ENCODE measurements at places on chromosomes 11 and 22. TPM values are rescaled to one million over a fixed set of nuclear protein-coding genes. Genes with fewer than 3 reads are reported as not detected.

The BIRC3 gene
- total RNA-seq = 101 TPM

The GRK3 gene
- total RNA-seq = 33.0 TPM

The DRD2 gene
- not detected for total RNA-seq

The KIRREL3 gene
- not detected for total RNA-seq

DNA sequence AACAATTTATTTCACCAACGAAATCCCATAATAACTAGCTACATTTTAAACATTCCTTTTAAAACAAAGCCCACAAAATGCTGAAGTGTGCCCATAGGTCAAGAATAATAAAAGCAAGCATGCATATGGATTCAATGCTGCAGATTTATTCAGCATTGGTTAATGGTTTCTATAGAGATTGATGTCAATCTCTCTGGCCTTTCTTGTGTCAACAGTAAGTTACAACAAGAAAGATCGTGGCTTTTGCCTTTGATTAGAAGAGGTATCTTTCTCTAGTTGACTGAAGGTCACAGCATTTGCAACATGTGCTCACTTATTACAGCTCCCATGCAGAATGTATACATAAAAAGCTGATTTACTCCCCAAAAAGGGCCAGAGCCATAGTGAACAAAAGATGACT lies 1.4 kb upstream of the SOX6 start:
- no peak overlapping the region for H3K27ac ChIP-seq
- H3K4me1 ChIP-seq = no peaks in the 10 kb centered on the region
- H3K27me3 ChIP-seq = no peaks in the 10 kb centered on the region
- H3K4me3 ChIP-seq = no peak overlapping the region
- no peak for DNase-seq

- no peak for DNase-seq
- no peak overlapping the region for H3K27ac ChIP-seq
- H3K4me1 ChIP-seq = no peaks in the 10 kb centered on the region
These were observed 25.3 kb upstream of the LMO1 start for GRCh38 chr11:8288824-8289491.

- peaks cover 12% of the 10 kb centered on the region for H3K4me1 ChIP-seq
- peaks cover 13% of the 10 kb centered on the region for H3K27me3 ChIP-seq
- no peak overlapping the region for H3K4me3 ChIP-seq
- no peak for DNase-seq
- H3K36me3 ChIP-seq = no peaks in the 10 kb centered on the region
These were observed 53.5 kb downstream of the IGLL5 start for GRCh38 chr22:22940961-22941605.

Data from activated T-helper 1 cell treated with anti-CD3 and anti-CD28 coated beads, Interleukin-12 subunit alpha, Interleukin-12 subunit beta, Interleukin-2, Interleukin-4 antibody, amounts not matched to agents 30 ng/mL and 10 ng/mL and 1 ng/mL, durations not matched to agents 14 hours and 24 hours and 36 hours (primary cell).